Stimulated activated CD4-positive, alpha-beta T cell treated with anti-CD3 and anti-CD28 coated beads, Interleukin-2, amount 100 ng/mL, for 48 hours (primary cell): ENCODE measurements at places on chromosomes 3 and 15.
A peak's percentile ranks its signal among the peaks of the same experiment; 100 is the strongest.

DNA sequence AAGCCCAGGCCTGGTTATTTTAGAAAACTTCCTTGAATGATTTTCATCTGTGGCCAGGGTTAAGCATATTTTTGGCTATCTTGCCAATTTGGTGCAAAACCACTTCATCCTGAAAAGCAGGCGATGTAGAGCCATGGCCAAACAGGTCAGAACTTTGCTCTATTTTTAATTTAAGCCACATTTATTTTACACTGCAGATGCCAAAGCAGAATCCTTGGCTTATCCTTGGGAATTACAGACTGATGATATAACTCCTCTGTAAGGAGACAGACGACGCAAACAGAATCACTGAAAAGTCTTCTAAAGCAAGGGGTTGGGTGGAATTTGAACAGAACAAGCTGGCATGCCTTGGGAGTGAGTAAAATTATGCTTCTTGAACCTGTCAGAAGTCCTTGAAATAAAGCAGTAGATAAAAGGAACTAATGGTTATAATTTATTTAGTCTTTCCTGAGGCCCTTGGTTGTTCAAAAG lies 121.9 kb downstream of the CHST2 start:
- DNase-seq, result no peak

- DNase-seq, result no peak
Measured at GRCh38 chr3:58347984-58348383, 15.3 kb downstream of the PXK start.

GRCh38 chr3:170905862-170906261 lies 2.6 kb downstream of the EIF5A2 start:
- no peak for DNase-seq

DNA sequence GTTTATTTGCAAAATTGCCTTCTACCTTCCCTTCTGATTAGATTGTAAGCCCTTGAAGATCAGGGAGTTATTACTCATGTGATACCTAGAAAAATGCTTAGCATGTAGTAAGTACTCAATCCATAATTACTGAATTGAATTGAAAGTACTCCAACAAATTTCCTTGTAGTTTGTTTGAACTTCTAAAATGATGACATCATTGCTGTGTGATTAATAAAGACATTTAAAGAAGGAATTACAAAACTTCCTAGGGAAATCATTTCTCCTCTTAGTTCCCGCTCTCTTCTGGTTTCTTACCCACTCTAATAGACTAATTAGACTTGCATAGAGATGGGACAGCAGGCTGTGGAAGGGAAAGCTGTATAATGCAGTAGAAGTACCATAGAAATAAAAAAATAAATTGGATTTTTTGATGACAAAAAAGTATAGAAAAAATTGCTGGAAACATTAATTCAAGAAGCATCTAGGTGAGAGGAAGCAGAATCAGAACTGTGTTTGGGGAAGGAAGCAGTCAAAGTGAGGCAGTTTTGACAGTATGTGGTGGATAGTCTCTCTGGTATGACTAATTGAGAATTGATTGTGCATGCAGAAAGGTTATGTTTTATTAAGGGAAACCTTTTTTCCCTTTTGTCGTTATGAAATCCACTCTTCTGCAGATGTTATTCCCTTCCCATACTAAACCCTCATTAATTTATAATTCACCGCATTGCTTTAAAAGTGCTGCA lies 93.0 kb downstream of the ALCAM start:
- DNase-seq, result no peak

DNA sequence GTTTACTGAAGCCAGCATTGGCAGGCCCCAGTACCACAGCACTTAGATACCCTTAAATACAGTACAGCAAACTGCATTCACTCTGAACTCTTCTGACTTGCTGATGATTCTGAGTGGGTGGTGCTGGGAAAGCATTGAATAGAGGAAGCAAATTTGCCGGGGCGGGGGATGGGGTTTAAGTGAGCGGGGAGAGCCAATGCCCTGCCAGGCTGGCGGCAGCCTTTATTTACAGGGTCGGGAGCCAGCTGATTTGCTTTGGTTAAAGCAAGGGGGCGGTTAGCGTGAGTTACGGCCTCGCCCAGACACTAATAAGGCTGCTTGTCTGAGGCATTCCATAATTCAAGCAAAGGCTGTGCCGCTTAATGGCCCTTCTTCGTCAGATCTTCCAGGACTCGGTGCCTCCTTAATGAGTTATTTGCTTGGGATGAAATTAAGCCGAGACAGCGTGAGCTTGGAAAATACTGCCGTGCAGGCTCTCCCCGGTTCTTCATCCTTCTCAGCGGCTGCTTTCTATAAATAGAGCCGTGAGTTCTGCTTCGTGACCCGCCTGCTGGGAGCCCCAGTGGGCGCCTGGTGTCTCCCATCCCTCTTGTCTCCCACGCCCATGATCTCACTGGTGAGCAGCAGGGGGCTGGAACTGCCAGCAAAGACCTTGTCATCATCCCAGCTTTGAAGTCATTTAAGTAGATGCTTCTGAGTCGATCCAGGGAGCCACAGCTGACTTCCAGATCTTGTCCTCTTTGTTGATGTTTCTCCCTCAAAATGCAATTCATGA lies 25.8 kb downstream of the SPSB4 start:
- peak; percentile 6 for DNase-seq

GRCh38 chr3:77685713-77686112 lies 645.8 kb downstream of the ROBO2 start:
- no peak for DNase-seq

GRCh38 chr3:159237226-159237625 lies 435.4 kb downstream of the MFSD1 start:
- no peak for DNase-seq

GRCh38 chr3:105868431-105868741 lies 426 bp downstream of the CBLB start:
- no peak for DNase-seq

DNA sequence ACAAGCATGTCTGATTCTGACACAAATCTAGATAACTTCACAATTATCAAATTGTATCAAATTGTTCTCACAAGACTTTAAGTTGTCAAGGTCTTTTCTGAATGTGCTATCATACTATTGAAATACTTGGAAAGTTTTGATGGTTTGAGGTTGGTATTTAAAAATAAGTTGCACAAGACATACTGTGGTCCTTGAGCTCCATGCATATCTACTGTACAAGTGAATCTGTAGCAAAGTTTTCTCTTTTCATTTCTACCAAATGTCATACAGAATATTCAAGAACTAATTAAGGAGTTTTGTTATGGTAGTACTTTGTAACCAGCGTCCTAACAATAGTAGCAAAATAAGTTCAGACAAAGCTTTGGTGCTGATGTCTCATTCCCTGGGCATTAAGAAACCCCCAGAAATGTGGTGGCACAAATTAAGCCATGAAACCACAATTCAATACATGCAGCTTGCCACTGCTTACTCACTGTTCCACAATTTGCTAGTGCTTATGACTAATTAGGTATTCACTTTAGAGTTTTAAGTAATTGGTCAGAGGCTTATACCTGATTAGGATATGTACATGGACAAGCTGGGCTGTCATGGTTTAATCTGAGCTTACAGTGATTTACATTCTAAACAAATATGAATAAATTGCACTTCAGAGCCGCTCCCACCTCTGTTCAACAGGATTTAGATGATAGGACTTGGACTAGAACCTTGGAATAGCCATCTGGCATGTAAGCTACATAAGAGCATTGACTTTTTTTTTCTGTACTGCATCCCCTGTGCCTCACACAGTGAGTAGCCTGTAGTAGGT lies 8.8 kb downstream of the TBC1D23 start:
- no peak for DNase-seq

- no peak for DNase-seq
Measured at GRCh38 chr3:13142552-13143380, 69.5 kb upstream of the IQSEC1 start.

- no peak for DNase-seq
Measured at GRCh38 chr15:29467091-29467490, 197.5 kb upstream of the NSMCE3 start.

- DNase-seq, result no peak
Measured at GRCh38 chr15:79524531-79524930, 92.4 kb downstream of the MINAR1 start.

GRCh38 chr3:177050501-177051237 lies 146.6 kb downstream of the TBL1XR1 start:
- DNase-seq, result no peak

GRCh38 chr15:48031973-48032372 lies 88.8 kb upstream of the SLC24A5 start:
- DNase-seq, result no peak

DNA sequence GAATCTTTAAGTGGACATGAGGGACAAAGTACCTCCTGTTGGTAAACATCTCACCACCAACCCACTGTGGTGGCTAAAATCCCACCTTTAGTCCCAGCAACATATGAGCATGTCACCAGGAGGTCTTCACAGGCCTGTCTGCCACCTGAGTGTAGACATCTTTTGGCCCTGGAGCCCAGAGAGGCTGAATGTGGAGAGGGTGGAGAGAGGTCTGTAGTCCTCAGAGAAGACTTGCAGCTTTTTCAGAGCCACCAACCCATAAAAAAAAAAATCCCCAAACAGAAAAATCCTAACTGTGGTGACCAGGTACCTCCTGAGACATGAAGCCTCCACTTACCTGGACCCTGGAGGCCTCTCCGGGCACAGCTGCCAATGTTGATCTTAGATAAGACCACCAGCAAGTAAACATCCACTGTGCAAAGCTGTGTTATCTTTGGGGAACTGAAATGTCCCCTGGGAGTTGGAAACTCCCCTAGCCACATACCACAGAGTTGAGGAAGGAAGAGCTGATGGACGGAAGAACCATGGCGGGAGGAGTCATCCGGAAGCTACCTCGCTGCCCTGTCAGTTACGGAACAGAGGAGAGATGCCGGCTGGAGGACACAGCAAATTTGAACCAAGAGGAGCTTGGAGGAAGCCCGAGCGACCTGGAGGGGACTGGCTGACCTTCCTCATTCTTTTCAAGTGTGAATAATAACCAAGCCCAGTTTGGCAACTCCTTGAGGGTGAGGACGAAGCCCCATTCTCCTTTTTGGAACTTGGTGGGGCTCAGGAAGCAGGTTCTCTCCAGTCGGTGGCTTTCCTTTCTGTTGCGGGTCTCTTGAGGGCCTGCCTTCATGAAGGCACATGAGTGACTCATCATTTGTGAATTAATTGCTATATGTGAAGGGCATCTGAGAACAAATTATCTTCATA lies at the start of gene GHRL:
Gene GHRL, minus strand, starts transcription at position 443 of the 915 bp plus-strand sequence. CDS start 2,767 bp downstream, outside the sequence.
- DNase-seq, result no peak

- no peak for DNase-seq
Measured at GRCh38 chr3:184186184-184186901, at the start of gene ABCF3. TSS of gene ABCF3 (plus strand) at chr3:184186199. CDS start at chr3:184186208, 9 bp downstream.

- DNase-seq, result no peak
Measured at GRCh38 chr3:105999856-106000255, 131.0 kb upstream of the CBLB start.

- DNase-seq, result no peak
Measured at GRCh38 chr15:90295270-90295648, 29.8 kb downstream of the NGRN start.

GRCh38 chr3:136621628-136622027 lies 130.6 kb downstream of the STAG1 start:
- DNase-seq, result no peak

- DNase-seq, result no peak
Measured at GRCh38 chr15:62821384-62822131, 221.0 kb upstream of the TPM1 start.

DNA sequence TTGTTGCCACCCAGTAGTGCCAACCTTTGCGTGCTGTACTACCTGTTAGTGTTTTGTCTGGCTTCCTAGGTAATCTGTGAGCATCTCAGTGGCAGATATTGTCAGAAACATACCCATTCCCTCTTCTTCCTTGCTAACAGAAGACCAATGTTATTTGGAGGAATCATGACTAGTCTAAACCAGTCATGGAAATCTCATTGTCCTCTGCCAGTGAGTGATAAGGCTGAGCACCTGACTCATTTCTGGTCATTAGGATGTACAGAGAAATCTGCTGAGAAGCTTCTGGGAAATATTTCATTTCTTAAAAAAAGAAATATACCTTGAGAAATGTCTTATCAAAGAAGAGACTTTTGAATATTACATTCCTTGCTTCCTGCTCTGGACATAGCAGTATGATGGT lies 70.1 kb upstream of the CDV3 start:
- DNase-seq, result no peak

DNA sequence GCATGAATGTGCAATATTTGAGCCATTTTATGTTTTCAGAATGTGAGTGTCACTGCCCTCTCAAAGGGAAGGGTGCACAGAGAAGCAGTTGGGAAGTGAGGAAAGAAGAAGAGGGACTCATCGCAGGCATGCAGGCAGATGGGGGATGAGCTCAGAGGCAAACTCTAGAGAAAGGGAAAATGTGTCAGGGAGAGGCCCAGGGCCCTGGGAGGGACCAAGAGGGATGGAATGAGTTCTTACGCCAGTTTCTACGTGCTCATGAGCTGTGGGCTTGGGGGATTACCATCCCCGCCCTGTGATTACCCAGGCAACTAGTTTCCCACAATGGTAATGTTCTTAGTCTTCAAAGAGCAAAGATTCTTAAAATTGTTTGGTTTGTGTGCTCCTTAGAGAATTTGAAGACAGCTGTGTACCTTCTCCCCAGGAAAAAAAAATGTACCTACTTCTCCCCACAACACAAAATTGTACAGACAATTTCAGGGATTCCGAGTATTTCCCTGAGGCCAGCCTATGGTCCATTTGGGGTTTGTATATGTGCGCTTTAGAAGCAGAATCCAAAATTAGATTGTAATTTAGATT lies 17.8 kb downstream of the GCSAM start:
- DNase-seq, result no peak

DNA sequence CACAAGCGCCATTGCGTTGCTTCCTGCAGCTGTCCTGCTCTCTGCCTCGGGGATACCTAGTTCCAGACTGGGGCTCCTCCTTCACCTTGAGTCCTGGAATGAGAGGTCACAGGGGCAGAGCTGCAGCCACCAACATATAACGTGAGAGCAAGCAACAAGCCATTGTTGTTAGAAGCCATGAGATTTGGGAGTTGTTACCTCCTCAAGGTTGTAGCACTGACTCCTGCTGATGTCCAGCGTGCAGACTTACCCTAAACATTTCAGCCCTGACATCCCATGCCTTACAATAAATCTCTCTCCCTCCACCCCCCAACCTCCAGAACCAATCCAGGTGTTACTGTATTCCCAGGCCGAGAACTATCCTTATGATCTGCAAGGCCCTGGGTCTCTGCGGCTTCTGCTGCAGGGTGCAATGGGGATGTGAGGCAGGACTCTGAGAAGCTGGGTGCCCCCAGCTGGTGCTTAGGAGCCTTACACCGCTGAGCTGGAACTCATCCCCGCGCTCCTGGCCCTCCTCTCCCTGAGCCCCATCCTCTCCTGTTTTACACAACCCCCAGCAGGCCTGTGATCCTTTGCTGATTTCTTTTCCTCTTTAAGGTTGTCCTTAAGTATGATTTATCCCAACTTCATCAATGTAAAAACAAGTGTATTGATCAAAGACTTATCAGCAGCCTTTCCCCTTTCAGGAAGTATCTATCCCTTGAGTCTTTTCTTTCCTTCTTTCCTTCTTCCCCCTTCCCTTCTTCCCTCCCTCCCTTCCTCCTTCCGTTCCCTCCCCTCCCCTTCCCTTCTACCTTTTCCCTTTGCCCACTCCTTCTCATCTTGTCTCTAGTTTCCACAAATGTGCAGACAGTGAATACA lies 84.2 kb upstream of the ABHD2 start:
- DNase-seq, result no peak

DNA sequence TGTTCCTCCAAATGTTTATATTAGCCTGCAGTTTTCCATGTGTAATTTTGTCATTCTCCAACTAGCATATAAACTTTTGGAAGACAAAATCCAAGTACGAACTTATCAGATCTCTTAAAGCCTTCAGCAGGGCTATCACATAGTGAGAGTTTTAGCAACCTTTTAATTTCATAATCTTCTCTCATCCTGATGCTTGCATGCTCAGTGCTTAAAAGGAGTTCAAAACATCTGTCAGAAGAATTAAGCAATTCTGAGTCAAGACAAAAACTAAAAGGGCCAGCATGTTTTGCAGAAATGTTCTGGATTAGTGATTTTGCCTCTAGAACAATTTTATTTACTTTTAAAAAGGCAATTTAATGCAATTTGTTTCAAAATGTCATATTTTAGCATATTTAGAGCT lies 73.4 kb upstream of the SLC2A2 start:
- DNase-seq, result no peak
